ENCODE measurements at places on chromosomes 6 and 20.

- DNase-seq, result no peak
Measured at GRCh38 chr6:149228311-149228955, 89.1 kb upstream of the TAB2 start.

- peak; percentile 67 for DNase-seq
Measured at GRCh38 chr20:37192137-37192854, 12.9 kb upstream of the MROH8 start.

DNA sequence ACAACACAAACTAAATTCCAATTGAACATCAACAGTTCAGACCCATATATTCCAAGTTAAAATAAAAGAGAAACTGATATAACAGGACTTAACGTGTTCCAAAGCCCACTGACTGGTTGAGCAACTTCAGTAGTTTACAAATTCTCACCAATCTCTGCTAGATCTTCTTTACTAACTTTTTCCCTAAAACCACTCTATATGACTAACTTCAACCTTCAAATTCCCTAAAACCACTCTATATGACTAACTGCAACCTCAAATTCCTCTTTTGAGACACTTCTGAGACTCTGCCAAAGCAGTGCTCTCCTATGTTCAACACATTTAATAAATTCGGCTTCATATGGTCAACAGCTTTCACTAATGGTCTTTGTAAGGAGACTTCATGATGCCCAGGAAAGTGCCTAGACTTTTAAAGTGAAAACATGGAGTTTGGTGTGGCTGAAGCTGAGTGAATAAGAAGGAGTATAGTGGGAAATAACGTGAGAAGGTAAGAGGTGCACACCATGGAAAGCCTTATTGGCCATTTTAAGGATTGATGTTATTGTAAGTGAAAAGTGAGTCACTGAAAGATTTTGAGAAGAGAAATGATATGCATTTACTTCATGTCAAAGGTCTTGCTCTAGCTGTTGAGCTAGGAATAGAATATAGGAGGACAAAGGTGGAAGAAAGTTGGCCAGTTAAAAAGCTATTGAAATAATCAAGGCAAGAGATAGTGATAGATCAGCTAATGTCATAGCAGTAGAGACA lies 134.0 kb upstream of the HCRTR2 start:
- DNase-seq, result no peak

GRCh38 chr6:1325461-1326309 lies 13.8 kb downstream of the FOXQ1 start:
- no peak for DNase-seq

DNA sequence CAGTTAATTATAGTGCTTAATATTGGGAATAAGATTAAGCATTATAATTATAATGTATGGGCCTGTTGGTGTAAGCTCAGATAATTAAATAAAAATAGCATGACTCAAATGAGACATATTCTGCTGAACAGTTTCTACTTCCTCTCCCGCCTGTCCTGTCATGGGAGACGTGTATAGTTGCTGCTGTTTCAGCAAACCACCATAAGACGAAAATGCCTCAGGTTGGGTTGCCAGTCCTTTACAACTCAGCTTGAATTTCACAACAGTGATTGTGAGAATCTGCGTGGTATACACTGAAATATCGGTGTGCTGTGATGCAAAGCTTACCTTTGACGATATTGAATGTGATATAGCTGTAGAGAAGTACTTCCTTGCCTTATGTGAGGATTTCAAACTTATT lies 99.5 kb downstream of the POPDC3 start:
- no peak for DNase-seq

DNA sequence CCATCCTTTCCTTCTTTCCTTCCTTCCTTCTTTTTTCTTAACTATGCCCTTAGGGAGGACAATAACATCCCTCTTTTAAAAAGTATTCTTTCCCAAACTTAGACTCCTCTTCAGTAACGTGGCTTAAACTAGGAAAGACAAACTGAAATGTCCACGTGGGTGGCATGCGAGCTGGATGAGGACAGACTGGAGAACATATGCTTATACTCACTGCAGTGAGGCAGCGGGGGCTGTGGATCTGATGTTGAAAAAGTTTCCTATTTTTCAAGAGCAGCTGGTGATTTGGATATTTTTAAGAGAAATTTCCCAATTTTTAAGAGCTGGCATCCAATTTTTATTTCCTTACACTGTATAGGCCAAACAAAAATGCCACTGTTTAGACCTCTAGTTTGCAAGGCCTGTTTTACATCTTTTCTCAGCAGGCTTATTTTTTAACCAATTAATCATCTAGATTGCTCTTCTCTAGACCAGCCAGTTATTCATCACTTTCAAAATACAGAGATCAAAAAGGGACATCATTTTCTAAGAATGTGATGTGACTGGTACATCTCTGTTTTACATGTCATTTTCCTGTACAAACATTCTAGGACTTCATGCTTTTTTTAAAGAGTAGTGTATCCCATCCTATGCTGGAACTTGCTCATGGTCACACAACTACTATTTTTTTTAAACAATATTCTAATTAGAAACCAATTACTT lies 226.5 kb downstream of the BTBD9 start:
- no peak for DNase-seq

GRCh38 chr20:19161336-19161735 lies 51.1 kb upstream of the SLC24A3 start:
- no peak for DNase-seq

- DNase-seq, result no peak
Measured at GRCh38 chr6:155436981-155437749, 18.5 kb downstream of the NOX3 start.

DNA sequence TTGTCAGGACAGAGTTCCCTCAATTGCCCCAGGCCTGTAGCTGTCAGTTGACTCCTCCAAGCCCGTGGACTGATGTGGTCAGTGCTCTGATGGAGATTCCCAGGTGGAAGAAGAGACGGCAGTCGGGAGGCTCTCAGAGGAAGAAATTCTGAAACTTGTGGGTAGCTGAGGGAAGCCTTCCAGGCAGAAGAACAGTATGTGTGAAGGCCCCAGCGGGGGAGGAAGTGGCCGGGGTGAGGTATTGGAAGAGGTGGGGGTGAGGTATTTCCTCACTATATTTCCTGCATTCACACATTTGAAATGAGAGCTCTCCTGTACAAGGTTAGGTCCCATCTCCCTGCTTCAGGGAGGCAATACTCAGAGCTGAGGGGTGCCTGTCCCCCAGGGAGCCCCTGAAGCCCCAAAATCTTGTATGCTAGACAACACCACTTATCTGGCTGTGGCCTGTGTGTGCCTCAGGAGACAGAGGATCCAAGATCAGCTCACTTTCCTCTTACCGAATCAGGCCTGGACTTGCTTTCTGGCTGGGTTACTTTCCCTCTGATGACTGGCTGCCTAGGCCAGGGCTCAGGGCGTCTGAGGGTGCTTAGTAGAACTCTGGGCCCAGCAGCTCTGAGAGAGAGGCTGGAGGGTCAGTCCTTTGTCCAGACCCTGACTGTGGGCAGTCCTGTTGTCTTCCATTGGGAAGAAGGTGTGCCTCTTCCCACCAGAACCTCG lies 49.3 kb upstream of the MYL9 start:
- peak; percentile 56 for DNase-seq

DNA sequence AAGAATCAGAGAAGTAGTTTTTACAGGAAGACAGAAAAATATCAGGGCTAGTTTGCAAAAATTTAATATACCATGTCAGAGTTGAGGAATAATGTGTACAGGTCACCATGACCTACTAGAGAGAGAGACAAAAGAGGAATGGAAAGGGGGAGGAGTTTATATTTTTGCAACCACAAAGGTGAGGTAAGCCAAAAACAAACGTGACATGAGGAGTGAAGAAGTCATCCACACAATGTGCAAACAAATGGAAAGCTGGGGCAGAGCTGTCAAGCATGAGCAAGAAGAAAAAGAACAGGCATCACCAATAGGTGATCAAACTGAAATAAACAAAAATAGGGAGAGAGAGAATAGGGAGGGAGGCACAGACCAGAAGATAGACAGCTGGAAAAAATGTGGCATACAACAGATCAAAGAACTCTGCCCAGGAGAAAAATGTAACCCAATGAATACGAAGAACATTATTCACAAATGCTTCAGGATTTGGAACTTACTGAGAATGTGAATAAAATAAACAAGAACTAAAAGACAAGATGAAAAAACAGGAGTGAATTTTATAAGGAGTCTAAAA lies 15.5 kb downstream of the RARS2 start:
- DNase-seq, result no peak

- DNase-seq, result no peak
Measured at GRCh38 chr6:2353412-2354137, 108.2 kb upstream of the GMDS start.

DNA sequence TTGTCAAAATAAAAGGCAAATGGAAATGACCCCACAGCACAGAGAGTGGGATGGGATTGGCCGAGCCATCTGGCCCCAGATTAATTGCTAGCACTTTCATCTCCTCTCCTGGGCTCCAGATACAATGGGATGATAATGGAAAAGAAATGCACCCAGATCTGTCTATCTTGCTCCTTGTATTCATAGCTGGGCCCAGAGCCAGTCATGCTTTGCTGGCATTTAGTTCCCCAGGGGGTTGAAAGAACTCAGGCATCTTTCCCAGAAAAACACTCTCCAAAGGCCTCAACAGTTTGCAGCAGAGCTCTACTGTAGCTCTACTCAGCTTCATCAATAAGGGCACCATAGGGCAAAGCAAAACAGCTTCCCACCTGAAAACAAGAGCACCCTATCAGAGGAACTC lies 116.0 kb upstream of the FOXA2 start:
- DNase-seq, result no peak

DNA sequence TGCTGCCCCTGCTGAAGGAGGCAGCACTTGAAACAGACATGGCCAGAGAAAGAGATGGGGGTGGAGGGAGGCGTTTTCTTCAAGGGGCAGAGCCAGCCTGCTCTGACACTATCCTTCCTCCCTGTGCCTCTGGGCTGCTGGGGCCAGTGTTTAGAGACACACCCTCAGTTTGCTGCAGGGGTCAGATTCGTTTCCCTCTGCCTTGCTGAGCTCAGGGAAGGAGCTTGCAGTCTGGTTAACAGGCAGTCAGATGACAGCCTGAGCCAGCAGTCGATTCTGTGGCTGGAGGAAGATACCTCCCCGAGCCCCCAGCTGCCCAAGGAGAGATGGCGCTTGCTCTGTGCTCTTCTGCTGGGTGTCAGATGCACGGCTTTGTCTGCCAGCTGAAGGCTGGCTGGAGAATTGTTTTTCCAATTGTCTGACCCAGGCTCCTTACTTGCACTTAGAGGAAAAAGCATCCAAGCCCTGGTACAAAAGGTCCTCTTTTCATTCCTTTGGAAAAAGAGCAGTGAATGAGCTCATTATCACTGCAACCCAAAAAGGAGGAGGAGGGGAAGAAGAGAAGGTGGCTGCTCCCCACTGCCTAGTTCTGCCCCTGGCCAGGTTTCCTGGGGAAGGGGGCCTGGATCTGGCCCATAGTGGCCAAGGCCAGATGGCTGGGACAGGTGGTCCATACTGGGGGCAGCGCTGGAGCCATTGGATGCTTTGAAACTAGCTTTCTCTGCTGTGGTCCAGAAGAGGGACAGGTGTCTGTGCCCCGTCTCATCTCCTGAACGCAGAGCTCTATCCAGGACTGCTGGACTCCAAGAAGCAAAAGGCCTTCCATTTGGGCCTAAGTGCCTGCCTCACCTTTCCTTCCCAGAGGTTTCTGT lies 88.2 kb downstream of the TCP11 start:
- no peak for DNase-seq

DNA sequence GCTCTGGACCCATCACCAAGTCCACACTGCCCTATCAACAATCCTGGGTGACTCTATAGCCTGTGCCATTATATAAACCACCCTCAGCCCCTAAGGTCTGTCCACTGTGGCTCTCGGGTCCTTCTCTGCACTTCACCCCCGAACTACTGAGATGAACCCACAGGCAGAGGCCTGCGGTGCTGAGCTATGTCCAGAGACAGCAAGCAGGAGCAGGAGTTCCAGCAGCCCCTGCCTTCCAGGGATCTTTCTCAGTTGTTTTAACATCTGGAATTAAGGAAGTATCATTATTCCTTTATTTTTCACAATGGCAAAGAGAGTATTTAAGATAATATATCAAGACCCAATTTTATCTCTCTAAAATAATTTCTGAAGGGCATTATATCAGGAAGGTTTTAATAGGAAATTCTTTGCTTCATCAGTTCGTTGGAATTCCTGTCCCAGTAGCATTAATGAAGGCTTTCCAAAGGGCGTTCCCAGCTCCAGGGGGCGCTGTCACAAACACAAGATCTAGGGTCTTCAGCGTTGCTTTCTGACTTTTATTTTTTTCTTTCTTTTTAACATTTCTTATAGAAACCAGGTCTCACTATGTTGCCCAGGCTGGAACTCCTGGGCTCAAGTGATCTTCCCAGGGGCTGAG lies 27.3 kb downstream of the RRBP1 start:
- no peak for DNase-seq

DNA sequence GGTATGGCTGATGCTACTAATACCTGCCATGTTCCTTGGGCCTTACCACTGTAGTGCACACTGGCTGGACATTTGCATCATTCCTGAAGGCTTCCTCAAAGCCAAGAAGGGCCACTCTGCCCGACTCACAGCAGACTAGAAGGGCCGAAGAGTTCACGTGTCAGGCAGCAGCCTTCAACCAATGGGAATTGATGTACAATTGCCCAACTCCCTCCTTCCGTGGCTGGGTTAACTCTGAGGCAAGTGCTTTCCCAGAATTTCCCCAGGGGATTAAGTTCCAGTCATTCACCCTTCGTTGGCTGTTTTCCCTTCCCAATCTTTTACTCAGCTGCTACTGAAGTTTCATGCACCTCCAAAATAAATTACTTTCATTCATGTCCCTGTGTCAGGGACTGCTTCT lies 29.8 kb downstream of the PSMB9 start:
- no peak for DNase-seq

DNA sequence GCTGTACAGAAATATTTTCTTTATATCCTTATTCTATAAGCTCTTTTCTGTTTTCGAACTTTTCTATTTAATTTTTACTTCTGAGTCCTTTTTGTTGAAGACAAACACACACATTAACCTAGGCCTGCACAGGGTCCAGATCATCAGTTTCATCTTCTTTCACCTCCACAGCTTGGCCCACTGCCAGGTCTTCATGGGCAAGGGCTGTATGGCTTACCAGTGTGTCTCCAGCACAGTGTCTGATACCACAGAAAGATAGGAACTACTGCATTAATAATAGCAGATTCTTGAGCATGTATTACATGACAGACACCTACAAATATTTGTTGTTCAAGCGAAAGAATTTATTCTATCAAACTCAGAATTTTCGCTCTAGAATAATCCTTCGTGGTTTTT lies 24.4 kb downstream of the QKI start:
- peak; percentile 36 for DNase-seq

- DNase-seq, result peak; percentile 76
Measured at GRCh38 chr20:36572701-36573102, 695 bp upstream of the TGIF2 start.

- no peak for DNase-seq
Measured at GRCh38 chr6:10719964-10720264, 3.0 kb upstream of the TMEM14C start.

GRCh38 chr6:166313255-166314070 lies 5.3 kb upstream of the PRR18 start:
- DNase-seq, result peak; percentile 66

DNA sequence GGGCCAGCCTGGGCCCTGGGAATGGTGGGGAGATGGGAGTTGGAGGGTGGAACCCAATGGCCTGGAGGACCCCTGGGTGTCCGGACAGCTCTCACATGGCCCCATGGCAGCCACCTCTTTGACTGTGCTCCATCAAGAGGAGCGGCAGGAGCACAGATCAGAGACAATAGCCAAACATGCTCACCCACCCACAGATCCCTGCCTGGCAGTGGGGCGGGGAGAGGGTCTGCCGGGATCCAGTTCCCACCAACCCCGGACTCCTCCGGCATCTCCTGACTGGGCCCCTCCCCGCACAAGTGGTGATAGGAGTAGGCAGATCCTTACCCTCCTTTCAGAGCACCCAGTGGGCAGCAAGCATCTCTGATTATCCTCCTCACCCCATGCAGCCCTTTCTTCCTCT lies 31.9 kb upstream of the MRPS18A start:
- no peak for DNase-seq
